GM12864 (cell line): ENCODE measurements at places on chromosomes 1 and 21.
A peak's percentile ranks its signal among the peaks of the same experiment; 100 is the strongest.

GRCh38 chr1:47624531-47624930 lies 186.7 kb downstream of the FOXD2 start:
- no peak for DNase-seq

GRCh38 chr1:209564849-209565248 lies 18.7 kb upstream of the CAMK1G start:
- no peak for DNase-seq

- no peak for DNase-seq
Measured at GRCh38 chr1:36691374-36691773, 208.7 kb upstream of the CSF3R start.

GRCh38 chr1:219794085-219794743 lies 134.1 kb downstream of the SLC30A10 start:
- DNase-seq: peak; percentile 21

DNA sequence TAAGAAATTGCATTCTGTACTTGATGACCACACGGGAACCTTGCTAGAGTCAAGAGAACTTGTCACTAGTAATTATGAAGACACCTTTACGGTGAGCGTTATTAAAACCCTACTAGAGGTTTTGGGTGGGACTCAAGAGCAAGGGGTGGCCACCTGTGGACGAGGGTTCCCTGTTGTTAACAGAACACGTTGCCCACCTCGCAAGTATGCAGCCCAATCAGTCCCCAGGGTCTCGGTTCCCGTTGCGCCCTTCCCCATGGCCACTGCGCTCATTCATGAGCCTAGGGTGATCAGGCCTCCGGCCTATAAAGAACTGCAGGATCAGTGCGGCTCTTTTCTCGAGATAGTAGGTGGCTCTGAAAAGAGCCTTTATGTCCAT lies 30.2 kb upstream of the RNF187 start:
- no peak for DNase-seq

DNA sequence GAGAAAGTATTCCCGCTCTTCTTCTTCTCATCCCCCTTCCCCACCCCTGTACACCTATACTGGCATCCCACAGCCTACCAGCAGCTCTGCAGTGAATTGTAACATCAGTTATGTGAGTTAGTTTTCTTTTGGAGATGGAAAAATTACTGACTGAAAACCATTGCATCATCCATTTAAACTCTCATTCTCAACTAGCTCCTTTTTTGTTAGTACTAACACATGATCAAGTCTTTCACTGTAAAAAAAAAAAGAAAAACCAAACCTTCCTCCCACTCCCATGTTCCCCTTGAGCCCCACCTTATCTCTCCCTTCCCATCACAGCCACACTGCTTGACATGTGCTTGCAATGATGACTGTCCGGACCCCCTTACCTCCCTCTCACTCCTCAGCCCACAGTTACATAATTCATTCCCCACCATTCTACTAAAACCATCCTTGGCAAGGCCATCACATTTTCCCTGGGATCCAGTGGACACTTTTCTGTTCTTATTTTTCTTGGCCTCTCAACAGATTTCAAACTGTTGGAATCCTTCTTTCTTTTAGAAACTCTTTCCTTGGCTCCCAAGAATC lies 23.2 kb upstream of the RAVER2 start:
- DNase-seq: no peak

DNA sequence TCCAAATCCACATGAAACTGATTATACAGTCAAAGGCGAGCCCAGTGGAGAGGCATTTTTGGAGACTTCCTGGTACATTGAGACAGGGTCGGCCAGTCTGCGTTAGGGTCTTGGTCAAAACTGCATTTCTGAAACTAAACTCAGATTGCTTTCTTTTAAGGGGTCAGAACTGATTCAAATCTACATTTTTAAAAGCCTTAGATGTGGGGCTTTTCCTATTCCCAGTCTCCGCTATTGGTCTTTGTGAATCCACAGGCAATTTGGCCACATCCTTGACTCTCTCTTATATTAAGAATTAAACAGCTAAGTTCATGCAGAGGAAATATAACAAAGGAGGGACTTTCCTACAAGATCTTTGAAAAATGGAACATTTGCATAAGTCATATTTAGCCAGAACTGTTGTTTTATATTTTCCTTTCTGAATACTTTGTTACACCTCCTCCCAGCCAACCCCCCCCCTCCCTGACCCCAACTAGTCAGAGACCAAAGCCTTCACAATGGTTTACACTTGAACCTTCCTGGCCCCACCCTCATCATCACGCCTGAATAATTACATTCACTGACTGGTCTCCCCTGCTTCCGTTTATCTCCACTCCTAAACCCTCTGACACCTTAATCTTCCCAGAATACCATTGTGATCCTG lies 30.9 kb downstream of the SELL start:
- DNase-seq: peak; percentile 42

GRCh38 chr1:219460896-219461815 lies 151.7 kb downstream of the ZC3H11B start:
- peak; percentile 71 for DNase-seq

DNA sequence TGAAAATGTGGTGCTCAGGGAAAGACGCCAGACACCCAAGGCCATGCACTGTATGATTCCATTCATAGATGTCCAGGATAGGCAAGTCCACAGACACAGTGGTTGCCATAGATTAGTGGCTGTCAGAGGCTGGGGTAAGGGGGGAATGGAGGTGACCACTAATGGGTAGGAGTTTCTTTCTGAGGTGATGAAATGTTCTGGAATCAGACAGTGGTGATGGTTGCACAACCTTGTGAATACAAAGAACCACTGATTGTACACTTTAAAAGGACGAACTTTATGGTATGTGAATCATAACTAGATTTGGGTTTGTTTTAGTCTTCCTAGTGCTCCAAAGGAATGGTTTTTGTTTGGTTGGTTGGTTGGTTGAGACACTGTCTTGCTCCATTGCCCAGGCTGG lies 51.7 kb downstream of the PRAMEF20 start:
- DNase-seq: no peak

- no peak for DNase-seq
Measured at GRCh38 chr1:236978740-236979139, 25.5 kb downstream of the MT1HL1 start.

GRCh38 chr1:40058453-40059337 lies 18.2 kb downstream of the CAP1 start:
- no peak for DNase-seq

DNA sequence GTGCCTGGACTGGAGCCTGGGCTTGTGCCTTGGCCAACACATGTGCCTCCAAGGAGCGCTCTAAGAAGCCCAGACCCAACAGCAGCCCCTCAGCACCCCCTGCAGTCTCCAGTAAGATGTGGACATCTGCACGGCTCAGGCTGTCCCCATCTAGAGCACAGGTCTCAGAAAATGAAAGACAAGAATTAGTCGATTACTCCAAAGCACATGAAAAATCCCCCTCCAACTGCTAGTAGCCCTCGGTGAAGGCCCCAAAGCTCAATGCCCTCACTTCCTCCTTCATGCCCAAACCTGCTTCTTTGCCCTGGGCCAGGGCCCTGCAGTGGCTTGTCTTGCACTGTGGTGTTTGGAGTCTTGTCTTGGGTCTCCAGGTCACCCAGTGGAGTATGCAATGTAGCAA lies 21.9 kb upstream of the ERO1B start:
- DNase-seq: no peak
